ENCODE measurements at places on chromosomes 7 and 10. TPM values are rescaled to one million over a fixed set of nuclear protein-coding genes. Genes with fewer than 3 reads are reported as not detected.

The NUTM2A gene
- total RNA-seq: not detected

The GOLGA7B gene
- 0.26 TPM for total RNA-seq

The FLNC gene
- total RNA-seq: 0.03 TPM

The PRSS1 gene
- total RNA-seq: not detected

DNA sequence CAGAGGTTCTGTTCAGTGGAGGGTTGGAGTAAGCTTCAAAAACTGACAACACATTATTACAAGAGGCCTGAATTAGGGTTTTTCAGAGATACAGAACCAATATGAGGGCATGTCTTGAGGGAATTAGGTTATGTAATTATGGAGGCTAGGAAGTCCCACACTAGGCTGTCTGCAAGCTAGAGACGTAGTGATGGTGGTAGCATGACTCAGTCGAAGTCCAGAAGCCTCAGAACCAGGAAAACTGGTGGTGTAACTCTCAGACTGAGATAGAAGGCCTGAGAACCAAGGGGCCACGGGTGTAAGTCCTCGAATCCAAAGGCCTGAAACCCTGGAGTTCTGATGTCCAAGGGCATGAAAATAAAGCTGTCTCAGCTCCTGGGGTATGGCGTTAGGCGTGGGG, 35.6 kb downstream of the ZNF518A start:
- no peak for DNase-seq
- peaks cover 6% of the 10 kb centered on the region for H3K36me3 ChIP-seq
- H3K27me3 ChIP-seq: peaks cover 3% of the 10 kb centered on the region
- no peak overlapping the region for H3K4me3 ChIP-seq
- no peaks in the 10 kb centered on the region for H3K4me1 ChIP-seq

- H3K36me3 ChIP-seq: peaks cover 2% of the 10 kb centered on the region
- no peak overlapping the region for H3K27ac ChIP-seq
- H3K4me3 ChIP-seq: no peak overlapping the region
- no peaks in the 10 kb centered on the region for H3K27me3 ChIP-seq
Measured at GRCh38 chr10:88408096-88408495, 175.0 kb downstream of the RNLS start.

GRCh38 chr10:124262234-124262865, 156.4 kb downstream of the OAT start:
- H3K27me3 ChIP-seq: no peaks in the 10 kb centered on the region
- H3K36me3 ChIP-seq: no peaks in the 10 kb centered on the region
- DNase-seq: no peak
- H3K27ac ChIP-seq: no peak overlapping the region

DNA sequence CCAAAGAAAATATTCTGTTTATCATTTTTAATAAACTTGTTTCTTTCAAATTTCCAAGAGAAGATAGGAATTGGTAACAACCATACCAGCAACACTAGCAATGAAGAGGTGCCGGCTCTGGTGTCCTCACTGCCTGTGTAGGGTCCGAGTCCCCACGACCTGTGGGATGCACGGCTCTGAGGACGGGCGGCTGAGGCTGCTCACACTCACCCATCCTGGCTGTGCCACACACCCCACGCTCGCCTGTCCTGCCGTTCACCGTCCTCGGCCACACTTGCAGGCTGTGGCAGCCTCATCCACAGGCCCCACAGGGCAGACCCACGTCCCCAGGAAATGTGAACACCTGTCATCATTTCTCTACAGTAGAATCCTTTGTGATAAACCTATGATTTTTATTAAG, 48.2 kb upstream of the DPYSL4 start:
- H3K27ac ChIP-seq: no peak overlapping the region
- peaks cover 2% of the 10 kb centered on the region for H3K27me3 ChIP-seq
- no peak for DNase-seq
- H3K4me1 ChIP-seq: no peaks in the 10 kb centered on the region
- no peak overlapping the region for H3K4me3 ChIP-seq
- H3K36me3 ChIP-seq: no peaks in the 10 kb centered on the region

- H3K27me3 ChIP-seq: no peaks in the 10 kb centered on the region
- no peak overlapping the region for H3K4me3 ChIP-seq
- H3K36me3 ChIP-seq: peaks cover 15% of the 10 kb centered on the region
- H3K4me1 ChIP-seq: peaks cover 48% of the 10 kb centered on the region
- DNase-seq: no peak
Measured at GRCh38 chr10:3769556-3769955, 15.5 kb downstream of the KLF6 start.

Measured in activated T-helper 1 cell treated with anti-CD3 and anti-CD28 coated beads, Interleukin-12 subunit alpha, Interleukin-12 subunit beta, Interleukin-2, Interleukin-4 antibody, amounts not matched to agents 30 ng/mL and 10 ng/mL and 1 ng/mL, durations not matched to agents 14 hours and 24 hours and 36 hours (primary cell).